ENCODE measurements at places on chromosomes 2 and 18.

GRCh38 chr2:49569176-49569575 lies 414.9 kb upstream of the FSHR start:
- DNase-seq, result no peak

DNA sequence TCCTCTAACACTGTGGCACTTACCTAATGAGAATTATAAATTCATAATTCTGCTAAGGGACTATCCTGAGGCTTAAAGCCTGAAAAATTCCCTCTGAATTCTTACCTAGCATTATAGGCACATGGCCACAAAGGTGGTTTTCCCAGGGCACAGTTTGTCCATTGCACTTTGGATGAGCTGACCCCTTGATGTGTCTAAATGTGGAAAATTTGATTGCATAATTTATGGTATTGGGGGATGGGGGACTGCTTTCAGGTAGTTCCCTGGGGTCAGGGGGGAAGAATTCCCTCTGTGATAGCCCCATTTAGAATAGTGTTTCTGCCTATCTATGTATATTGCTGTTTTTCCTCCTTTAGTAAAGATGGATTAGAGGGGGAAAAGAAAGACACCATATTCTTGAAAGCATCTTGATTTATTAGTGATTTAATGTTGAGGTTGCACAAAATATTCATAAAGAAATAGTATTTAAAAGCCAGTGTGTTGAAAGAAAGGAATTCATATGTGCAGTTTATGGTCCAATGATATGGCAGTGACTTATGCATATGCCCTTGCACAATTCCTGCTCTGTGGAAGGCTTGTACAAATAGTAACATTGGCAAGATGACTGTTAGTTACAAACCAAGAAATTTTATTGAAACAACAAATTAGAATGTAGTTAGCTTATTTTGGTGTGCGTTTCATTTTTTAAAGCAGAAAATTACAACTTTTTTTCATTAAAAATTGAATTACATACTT lies 8.7 kb upstream of the HTR2B start:
- no peak for DNase-seq

- DNase-seq, result no peak
These were observed 91.6 kb upstream of the MGAT4A start for GRCh38 chr2:98822301-98823164.

- no peak for DNase-seq
These were observed 103.5 kb downstream of the CABLES1 start for GRCh38 chr18:23238651-23239349.

DNA sequence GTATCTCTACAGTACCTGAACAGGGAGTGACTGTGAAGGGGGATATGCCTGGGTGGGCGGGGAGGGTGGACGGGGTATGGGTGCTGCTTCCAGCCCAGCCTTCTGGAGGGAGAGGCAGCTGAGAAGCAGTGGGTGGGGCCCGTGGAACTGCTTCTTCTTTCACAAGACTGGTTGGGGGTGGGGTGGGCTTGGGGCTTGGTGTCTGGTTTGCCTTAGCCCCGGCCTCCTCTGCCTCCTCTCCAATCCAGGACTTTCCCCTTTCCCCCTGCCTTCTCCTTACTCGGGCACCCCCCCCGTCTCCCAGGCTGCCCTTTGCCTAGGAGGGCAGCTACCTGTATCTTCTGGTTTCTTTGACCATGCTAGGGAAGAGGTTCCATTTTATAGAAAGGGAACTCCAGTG lies 233.4 kb downstream of the DYSF start:
- DNase-seq, result no peak

GRCh38 chr18:7177116-7177744 lies 53.7 kb upstream of the LRRC30 start:
- DNase-seq, result no peak

- no peak for DNase-seq
These were observed 61.8 kb downstream of the ACAA2 start for GRCh38 chr18:49751427-49752094.

GRCh38 chr2:169362894-169363559 lies 693 bp upstream of the LRP2 start:
- DNase-seq, result no peak
